Kidney (tissue), 22 donors: ENCODE measurements at places on chromosomes 5 and 9. TPM values are rescaled to one million over a fixed set of nuclear protein-coding genes. Genes with fewer than 3 reads are reported as not detected.

Gene INVS
- 19.7 TPM for total RNA-seq

Gene SLC34A1
- total RNA-seq: 0.91 TPM

Gene RNF208
- 7.0 TPM for total RNA-seq

Gene TNFSF8
- 5.0 TPM for total RNA-seq
